ENCODE measurements at places on chromosomes 13 and 19.
A peak's percentile ranks its signal among the peaks of the same experiment; 100 is the strongest.

GRCh38 chr13:94886191-94886590 lies 173.8 kb upstream of the SOX21 start:
- H3K27me3 ChIP-seq: no peaks in the 10 kb centered on the region
- H3K4me3 ChIP-seq: no peak overlapping the region
- H3K27ac ChIP-seq: no peak overlapping the region
- no peaks in the 10 kb centered on the region for H3K36me3 ChIP-seq
- H3K4me1 ChIP-seq: no peaks in the 10 kb centered on the region
- DNase-seq: no peak

DNA sequence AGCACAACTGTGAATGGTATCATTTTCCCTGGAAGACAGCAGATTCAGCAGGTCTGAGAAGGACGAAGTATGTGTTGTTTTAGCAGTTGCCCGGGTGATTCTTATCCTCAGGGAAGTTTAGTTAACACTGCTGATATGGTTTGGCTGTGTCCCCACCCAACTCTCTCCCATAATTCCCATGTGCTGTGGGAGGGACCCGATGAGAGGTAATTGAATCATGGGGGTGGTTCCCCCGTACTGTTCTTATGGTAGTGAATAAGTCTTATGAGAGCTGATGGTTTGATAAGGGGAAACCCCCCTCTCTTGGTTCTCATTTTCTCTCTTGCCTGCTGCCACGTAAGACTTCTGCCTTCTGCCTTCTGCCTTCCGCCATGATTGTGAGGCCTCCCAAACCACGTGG lies 81.0 kb upstream of the UBAC2 start:
- no peak overlapping the region for H3K4me3 ChIP-seq
- H3K27me3 ChIP-seq: no peaks in the 10 kb centered on the region
- no peak overlapping the region for H3K27ac ChIP-seq
- no peaks in the 10 kb centered on the region for H3K4me1 ChIP-seq

DNA sequence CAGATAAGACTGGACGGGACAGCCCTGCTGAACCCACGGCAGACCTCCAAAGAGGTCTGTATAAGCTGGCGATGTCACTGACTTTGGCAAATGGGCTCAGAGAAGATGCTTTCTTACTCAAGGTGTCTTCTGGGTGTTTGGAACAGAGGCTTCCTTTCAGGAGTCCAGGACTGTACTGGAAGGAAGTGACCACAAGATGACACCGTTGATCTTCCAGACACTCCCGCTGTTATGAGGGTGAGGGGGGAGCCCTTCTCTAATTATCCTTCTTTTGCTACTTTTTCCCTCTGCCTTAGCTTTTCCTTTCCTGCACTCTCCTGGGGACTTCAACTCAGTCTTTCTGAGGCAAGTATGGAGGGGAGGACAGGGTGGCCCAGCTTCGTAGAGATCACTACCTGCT lies 65.2 kb upstream of the ZNF599 start:
- no peaks in the 10 kb centered on the region for H3K36me3 ChIP-seq
- H3K4me3 ChIP-seq: no peak overlapping the region
- no peak overlapping the region for H3K27ac ChIP-seq

DNA sequence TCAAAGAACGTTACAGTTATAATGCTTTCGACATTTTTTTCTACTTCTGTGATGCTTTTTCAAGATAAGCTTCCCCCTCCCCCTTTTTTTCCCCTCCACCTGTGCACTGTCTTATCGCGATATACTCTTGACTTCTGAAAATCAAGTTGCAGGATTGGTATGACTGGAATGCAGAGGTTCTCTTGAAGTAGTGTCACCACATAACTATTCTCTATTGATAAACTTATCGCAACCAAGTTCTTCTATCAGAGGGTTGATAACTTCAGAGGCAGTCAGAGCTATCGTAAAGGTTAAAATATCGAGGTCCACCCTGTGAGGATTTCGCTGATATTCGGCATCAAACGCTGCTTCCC lies 820 bp downstream of the EID2 start:
- peak overlapping the region; percentile 79 for H3K27ac ChIP-seq
- H3K4me1 ChIP-seq: peaks cover 13% of the 10 kb centered on the region
- H3K4me3 ChIP-seq: peak overlapping the region; percentile 91
- no peaks in the 10 kb centered on the region for H3K27me3 ChIP-seq
- H3K36me3 ChIP-seq: no peaks in the 10 kb centered on the region
- no peak for DNase-seq

GRCh38 chr19:16025108-16026101 lies 50.9 kb upstream of the TPM4 start:
- H3K4me3 ChIP-seq: no peak overlapping the region
- H3K36me3 ChIP-seq: no peaks in the 10 kb centered on the region
- H3K27me3 ChIP-seq: peaks cover 2% of the 10 kb centered on the region
- no peaks in the 10 kb centered on the region for H3K4me1 ChIP-seq

- no peaks in the 10 kb centered on the region for H3K27me3 ChIP-seq
- no peaks in the 10 kb centered on the region for H3K4me1 ChIP-seq
- no peak for DNase-seq
- H3K4me3 ChIP-seq: no peak overlapping the region
- no peaks in the 10 kb centered on the region for H3K36me3 ChIP-seq
- no peak overlapping the region for H3K27ac ChIP-seq
Observed at GRCh38 chr13:23243066-23243465, 62.3 kb downstream of the SGCG start.

DNA sequence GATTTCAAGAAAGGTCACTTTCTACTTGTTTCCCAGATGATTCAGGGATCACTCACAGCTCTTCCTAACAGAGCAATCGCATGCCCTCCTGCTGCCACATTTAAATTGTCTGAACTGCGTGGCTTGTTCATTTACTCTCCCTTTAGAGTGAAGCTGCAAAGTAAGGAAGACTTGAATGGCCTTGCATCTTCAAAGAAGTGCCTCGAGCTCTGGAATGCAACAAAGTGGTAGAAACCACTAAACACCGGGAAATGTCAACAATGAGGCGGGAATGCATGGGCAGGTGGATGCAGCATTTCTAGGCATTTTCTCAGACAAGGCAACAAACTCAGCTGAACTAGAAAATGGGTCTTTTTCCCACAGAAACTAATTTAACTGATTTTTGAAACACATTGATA lies 10.3 kb upstream of the DACH1 start:
- H3K4me1 ChIP-seq: no peaks in the 10 kb centered on the region
- DNase-seq: no peak
- H3K27ac ChIP-seq: no peak overlapping the region
- no peaks in the 10 kb centered on the region for H3K27me3 ChIP-seq
- H3K36me3 ChIP-seq: no peaks in the 10 kb centered on the region
- H3K4me3 ChIP-seq: no peak overlapping the region

GRCh38 chr19:57280962-57281400 lies 696 bp downstream of the ZNF460 start:
- peak overlapping the region; percentile 65 for H3K4me3 ChIP-seq
- no peaks in the 10 kb centered on the region for H3K36me3 ChIP-seq
- H3K27me3 ChIP-seq: no peaks in the 10 kb centered on the region
- H3K27ac ChIP-seq: peak overlapping the region; percentile 96
- peak; percentile 22 for DNase-seq

DNA sequence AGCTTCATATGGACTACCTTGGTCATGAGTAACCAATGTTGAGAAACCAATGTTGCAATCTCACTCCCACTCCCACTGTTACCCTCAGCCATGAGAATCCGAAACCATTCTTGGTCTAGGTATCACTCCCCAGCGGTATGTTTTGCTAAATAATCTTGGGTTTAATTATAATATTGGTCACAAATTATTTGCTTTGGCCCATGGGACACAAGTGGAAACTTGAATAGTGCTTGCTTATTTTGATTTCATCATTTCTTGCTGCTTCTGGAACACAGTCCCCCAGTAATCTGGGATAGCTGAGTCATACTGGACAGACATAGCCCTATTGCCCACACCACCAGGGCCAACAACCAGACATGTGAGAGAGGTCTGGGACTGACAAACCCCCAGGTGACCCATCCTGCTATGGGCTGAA lies 171.6 kb upstream of the IPO5 start:
- H3K4me1 ChIP-seq: no peaks in the 10 kb centered on the region
- H3K27me3 ChIP-seq: no peaks in the 10 kb centered on the region
- no peaks in the 10 kb centered on the region for H3K36me3 ChIP-seq
- no peak overlapping the region for H3K4me3 ChIP-seq
- DNase-seq: no peak

DNA sequence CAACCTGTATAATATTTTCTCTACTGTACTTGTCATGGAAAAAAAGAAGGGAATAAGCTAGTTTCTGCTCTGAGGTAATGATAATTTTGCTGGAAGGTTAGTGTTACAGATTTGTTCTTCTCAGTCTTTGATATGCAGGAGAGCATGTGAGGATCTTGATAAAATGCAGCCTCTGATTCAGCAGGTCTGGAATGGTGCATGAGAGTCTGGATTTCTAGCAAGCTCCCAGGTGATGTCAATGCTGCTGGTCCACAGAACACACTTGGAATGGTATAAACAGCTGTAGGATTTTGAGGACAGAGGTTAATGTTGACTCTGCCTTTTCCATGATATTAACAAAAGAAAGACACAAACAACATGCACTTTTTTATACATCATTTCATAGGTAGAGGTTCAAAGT lies 173.6 kb downstream of the NDFIP2 start:
- no peaks in the 10 kb centered on the region for H3K36me3 ChIP-seq
- H3K4me3 ChIP-seq: no peak overlapping the region

DNA sequence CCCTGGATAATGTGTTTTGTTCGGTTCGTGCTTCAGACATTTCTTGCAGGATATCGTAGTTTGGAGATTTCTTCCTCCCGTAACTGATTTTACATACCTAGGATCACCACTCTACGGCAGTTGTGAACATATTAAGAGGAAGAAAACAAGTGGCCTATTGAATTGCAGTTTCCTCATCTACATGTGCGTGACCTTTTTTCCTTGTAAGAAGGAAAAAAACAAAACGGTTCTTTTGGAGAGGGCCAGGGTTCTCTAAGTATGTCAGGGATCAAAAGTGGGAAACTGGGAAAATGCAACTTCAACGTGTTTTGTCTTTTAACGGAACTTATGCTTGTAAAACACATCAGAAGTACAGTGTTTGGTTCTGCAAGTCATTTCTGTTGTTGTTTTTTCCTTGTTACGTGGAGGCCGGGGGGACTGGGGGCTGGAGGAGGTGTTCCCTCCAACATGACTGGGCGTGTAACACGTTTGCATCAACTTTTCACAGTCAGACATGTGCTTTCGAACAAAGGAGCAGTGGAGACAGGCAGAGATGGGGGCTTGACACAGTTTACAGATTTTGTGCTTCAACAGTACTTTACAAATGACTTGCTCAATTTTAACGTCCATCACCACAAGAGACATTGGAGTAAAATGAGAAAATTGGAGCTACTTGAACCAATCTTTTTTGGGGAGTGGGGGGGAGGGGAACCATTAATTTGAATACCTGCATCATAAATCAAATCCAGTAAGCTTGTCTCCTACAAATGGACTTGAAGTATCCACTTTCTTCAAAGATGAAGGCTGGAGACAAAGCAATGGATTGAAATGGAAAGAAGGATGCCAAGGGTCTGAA lies 3.8 kb downstream of the ZC3H4 start:
- H3K4me3 ChIP-seq: peak overlapping the region; percentile 79
- peak overlapping the region; percentile 98 for H3K27ac ChIP-seq
- no peaks in the 10 kb centered on the region for H3K27me3 ChIP-seq
- peaks cover 59% of the 10 kb centered on the region for H3K4me1 ChIP-seq
- no peaks in the 10 kb centered on the region for H3K36me3 ChIP-seq

DNA sequence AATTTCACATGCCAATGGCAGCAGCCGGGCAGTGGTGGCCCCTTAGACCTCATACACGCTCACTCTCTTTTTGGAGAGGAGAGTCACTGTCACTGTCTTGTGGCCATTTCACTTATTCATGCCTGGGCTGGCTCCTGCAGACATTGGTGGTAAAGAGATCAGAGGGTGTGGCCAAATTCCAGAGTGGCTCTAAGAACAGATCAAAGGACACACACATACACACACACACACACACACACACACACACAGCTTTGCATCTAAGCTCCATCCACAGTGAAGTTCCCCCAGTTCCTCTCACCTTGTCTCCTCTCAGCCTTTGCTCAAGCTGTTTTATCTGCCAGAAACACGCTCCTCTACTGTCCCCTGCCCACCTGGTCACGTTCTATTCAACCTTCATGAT lies 46.5 kb upstream of the KPNA3 start:
- DNase-seq: no peak
- H3K4me3 ChIP-seq: no peak overlapping the region
- no peak overlapping the region for H3K27ac ChIP-seq
- H3K36me3 ChIP-seq: no peaks in the 10 kb centered on the region
- no peaks in the 10 kb centered on the region for H3K27me3 ChIP-seq
- no peaks in the 10 kb centered on the region for H3K4me1 ChIP-seq

GRCh38 chr13:76937281-76937820 lies 11.0 kb upstream of the ACOD1 start:
- DNase-seq: no peak
- no peaks in the 10 kb centered on the region for H3K27me3 ChIP-seq
- no peaks in the 10 kb centered on the region for H3K36me3 ChIP-seq
- H3K4me3 ChIP-seq: no peak overlapping the region
- no peak overlapping the region for H3K27ac ChIP-seq

DNA sequence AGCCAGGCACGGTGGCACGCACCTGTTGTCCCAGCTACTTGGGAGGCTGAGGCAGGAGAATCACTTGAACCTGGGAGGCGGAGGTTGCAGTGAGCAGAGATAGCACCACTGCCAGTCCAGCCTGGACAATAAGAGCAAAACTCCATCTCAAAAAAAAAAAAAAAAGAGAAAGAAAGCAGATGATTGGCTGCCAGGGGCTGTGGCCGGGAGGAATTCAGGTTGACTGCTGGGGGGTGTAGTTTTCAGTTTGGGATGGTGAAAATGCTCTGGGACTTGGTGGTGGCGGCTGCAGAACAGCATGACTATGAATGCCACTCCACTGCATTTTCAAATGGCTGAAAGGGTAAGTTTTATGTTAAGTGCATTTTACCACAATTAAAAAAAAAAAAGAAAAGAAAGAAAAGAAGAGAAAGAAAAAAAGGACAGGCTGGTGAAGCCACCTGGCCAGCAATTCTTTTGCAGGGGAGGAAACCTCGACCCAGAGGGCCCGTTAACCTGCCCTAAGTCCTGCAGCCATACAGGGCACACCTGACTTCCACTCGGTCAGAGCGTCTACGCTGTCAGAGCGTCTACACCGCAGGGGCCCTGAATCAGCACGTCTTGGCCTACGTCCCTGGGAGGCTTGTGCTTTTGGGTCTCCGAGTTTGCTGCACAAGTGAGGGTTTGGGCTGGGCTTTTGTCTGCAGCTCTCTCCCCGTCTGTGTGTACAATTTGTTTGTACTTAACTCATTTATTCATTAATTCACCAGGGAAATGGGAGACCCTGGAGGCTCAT lies 3.6 kb downstream of the ISOC2 start:
- no peak overlapping the region for H3K4me3 ChIP-seq
- H3K36me3 ChIP-seq: no peaks in the 10 kb centered on the region
- no peak overlapping the region for H3K27ac ChIP-seq
- no peak for DNase-seq
- no peaks in the 10 kb centered on the region for H3K27me3 ChIP-seq
- H3K4me1 ChIP-seq: no peaks in the 10 kb centered on the region

- no peak overlapping the region for H3K4me3 ChIP-seq
- H3K4me1 ChIP-seq: peaks cover 22% of the 10 kb centered on the region
Observed at GRCh38 chr19:16208064-16208759, 10.5 kb downstream of the AP1M1 start.

- DNase-seq: peak; percentile 23
- peak overlapping the region; percentile 17 for H3K4me3 ChIP-seq
- no peaks in the 10 kb centered on the region for H3K36me3 ChIP-seq
- H3K4me1 ChIP-seq: peaks cover 14% of the 10 kb centered on the region
Observed at GRCh38 chr13:105908586-105908985, 626.9 kb downstream of the EFNB2 start.
